ENCODE measurements at places on chromosomes 7 and 10.

DNA sequence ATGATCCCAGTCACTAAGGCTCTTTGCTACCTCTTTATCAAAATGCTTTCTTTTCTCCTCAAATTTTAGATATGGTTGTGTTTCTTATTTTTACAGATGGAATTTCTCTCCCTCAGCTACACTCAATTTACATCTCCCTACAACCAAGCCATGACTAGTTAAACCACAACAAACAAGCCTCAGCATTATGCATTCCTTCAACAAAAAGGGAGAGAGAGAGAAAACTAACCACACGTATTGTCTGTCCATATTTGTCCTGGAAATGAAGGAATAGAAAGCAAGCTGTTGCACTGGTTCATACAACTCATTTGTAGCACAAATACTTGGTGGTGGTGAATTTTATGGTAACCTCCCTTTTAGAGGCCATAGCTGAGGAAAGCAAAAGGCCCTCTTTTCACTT, 286.4 kb downstream of the AHR start:
- no peak for DNase-seq

- no peak for DNase-seq
Observed at GRCh38 chr10:47418966-47419365, 34.9 kb upstream of the ZNF488 start.

DNA sequence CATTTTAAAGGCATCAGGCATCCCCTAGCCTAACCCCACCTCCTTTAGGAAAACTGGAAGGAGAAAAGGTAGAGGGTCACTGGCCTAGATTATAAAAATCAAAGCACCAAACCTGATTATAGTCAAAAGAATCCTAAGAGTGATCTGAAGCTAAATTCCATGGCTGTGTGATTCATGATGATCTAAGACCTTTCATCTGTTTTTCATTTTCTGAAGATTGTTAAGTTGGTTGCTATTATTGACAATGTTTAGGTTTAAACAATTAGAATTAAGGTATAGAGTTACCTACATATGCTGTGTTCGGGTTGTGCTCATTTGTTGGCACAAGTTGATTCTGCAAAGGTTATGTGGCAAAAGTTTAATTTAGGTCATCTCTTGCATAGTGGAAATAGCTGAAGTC, 148.7 kb downstream of the BICC1 start:
- no peak for DNase-seq

GRCh38 chr10:86689146-86689545, 20.8 kb downstream of the LDB3 start:
- no peak for DNase-seq

- DNase-seq = no peak
Observed at GRCh38 chr10:18399158-18399557, 252.2 kb downstream of the NSUN6 start.

DNA sequence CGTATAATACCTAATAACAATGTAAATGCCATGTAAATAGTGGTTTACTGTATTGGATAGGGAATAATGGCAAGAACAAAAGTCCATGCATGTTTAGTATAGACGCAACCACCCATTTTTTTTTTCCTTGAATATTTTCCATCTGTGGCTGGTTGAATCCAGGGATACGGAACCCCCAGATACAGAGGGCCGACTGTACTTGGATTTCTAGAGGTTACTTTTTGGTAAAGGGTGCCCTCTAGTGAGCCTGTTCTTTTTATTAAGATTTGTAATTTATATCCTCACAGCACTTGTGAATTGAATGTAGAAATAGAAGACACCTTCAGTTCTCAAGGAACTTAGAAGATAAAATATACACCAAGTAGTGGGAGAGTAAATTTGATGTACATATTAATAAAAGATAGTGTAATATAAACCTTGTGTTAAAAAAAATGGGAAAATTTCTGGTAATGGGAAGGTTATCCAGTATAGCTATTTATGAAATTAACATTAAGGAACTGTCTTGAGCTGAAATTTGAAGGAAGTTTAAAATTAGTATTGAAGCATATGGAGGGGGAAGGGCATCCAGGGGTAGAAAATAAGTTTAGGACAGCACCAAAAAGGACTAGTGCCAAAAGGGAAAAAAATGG, 32.0 kb downstream of the EXOC6 start:
- no peak for DNase-seq

GRCh38 chr10:105070249-105070648, 429.2 kb downstream of the SORCS3 start:
- DNase-seq = no peak
